Retinal pigment epithelial cell (primary cell): ENCODE measurements at places on chromosomes 7 and 10.

GRCh38 chr7:71239586-71240268 lies 107.8 kb downstream of the GALNT17 start:
- DNase-seq: no peak

DNA sequence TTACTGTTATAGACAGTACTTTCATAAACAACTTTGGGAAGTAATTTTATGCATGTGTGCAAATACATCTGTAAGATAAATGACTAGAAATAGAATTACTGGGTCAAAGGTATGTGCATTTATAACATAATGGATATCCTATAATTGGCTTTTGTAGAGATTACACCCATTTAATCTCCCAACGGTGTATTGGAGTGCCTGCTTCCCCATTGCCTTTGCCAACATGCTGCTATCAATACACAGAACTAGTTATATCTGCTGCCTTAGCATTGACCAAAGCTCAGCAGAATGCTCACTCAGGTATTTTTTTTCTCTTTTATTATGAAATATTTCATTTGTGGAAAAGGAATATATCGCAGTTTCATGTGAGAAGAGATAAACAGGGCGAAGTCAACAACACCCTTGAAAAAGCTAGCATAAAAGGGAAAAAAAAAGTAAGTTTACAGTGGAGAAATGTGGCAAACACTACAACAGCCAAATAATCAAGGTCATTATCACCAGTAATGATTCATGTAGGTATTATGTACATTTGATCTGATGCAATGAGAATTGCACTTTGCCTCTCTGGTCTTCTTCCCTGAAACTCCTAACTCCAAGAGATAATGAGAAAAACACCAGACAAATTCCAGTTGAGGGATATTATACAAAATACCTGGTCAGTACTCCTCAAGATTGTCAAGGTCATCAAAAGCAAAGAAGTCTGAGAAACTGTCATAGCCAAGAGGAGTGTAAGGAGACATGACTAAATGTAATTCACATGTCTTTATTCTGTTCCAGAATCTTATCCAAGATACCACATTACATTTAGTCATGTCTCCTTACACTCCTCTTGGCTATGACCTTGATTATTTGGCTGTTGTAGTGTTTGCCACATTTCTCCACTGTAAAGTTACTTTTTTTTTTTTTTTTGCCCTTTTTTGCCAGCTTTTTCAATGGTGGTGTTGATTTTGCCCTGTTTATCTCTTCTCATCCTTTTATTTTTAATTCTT lies 36.8 kb downstream of the MARCHF5 start:
- DNase-seq: no peak

DNA sequence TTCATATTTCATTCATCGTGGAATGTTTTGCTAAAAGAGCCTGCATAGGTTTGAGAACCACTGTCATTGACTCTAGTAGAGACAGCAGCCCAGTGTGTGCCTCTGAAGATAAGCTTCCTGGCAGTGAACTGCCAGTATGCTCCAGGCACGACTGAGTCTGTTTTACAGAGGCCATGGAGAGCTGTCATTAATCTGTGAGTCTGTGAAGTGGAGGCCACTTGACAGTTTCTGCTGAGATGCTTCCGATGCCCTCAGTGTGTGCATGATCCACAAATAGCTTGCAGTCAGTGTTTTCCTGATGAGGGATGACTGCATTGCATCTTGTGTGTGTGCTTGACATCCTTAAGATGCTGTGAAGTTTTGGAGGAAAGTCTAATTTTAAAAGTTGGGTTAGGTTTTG lies 162.2 kb downstream of the PFKFB3 start:
- no peak for DNase-seq

DNA sequence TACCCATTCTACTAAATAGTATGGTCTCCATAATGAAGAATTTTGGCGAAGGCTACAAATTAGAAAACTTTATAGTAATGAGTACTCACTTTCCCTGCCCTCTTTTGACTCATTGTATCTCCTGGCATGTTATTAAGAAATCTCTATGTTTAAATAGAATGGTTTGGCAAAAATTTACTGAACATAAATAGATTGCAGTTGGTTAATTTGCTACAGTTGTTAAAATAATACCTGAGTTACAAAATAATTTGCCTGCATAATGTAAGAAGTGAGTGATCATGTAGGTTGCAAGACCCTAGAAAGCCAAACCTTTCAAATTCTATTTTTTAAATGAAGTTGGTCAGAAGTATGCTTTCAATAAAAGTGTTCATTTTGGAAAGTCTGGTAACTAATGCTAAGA lies 176.8 kb upstream of the AHR start:
- DNase-seq: no peak

- DNase-seq: no peak
These were observed 39.7 kb downstream of the TAC1 start for GRCh38 chr7:97771576-97771975.

DNA sequence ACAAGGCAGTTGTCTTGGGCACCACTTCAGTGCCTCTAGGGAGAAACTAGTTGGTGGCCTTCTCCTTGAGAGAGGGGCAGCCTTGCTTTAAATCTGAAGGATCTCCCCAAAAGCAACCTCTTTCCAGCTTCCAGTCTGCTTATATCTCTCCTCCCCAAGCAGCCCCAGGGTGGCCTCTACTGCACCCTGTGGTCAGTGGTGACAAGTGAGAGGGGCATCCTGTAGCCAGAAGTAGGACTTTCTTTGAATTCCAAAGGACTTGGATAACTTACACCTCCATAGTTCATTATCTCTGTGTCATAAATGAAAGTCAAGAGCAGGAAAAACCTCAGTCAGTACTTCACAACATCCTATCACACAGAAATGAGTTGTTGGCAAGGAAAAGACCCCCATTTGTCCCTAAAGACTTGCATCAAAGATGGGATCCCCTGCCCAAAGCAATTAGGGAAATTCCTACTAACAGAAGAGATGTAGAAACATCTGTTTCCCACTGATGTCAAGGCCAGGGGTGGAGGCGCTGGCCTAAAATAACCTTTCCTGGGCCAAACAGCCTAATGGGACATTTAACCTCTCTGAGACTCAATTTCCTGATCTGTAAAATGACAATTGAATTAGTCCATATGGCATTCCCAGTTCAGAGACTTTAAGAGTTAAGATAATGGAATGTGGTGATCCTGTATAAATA lies 44.0 kb upstream of the ANKRD1 start:
- no peak for DNase-seq

GRCh38 chr7:141272417-141272816 lies 198.6 kb downstream of the TMEM178B start:
- no peak for DNase-seq
